Smooth muscle cell of trachea (primary cell): ENCODE measurements at places on chromosomes 12 and 14. TPM values are rescaled to one million over a fixed set of nuclear protein-coding genes. Genes with fewer than 3 reads are reported as not detected.

Gene SLCO1B1
- not detected in 2 replicates for total RNA-seq

Gene TAS2R46
- total RNA-seq, result 2.0 and 6.3 TPM in 2 replicates

Gene FBRSL1
- 2.8 and 3.6 TPM in 2 replicates for total RNA-seq

Gene PSEN1
- total RNA-seq, result 52.2 and 52.6 TPM in 2 replicates

Gene GLTP
- total RNA-seq, result 59.0 and 87.4 TPM in 2 replicates
